ENCODE measurements at places on chromosomes 2 and 18.

DNA sequence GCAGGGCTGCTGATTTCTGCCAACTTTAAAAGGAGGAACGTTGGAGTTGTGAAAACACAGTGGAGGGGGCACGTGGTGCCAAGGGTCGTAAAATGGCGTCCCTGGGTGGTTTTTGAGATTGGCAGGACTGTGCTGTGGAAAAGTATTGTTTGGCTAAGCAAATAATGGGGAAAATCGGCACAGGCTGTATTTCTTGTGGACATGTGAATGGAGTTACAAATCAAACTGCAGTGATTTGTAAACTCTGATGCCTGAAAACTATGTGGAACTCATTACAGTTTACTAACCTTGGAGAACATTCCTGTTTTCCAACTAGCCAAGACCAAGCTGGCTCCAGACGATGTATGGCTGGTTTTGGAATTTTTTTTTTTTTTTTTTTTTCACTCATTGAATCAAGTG, 68.7 kb downstream of the KCTD1 start:
- DNase-seq: no peak

DNA sequence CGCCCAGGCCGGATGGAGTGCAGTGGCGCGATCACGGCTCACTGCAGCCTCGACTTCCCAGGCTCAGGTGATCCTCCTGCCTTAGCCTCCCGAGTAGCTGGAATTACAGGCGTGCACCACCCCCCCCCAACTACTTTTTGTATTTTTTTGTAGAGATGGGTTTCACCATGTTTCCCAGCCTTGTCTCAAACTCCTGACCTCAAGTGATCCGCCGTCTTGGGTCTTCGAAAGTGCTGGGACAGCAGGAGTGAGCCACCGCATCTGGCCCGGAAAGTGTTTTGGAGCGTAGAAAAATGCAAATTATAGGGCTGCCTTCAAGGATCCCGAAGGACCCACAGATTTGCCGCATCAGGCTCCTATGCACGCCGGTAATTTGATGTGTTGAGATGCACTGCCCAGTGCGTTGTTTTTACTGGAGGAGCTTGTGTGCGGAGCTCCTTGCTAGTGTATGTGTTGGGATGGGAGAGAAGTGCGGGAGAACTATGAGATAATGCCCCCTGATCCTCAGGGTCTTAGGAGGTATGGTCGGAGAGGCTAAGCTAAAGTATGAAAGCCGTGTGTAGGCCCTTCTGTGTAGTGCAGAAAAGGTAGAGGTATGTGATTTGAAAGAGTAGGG, 1.2 kb upstream of the CLASP1 start:
- DNase-seq: no peak

DNA sequence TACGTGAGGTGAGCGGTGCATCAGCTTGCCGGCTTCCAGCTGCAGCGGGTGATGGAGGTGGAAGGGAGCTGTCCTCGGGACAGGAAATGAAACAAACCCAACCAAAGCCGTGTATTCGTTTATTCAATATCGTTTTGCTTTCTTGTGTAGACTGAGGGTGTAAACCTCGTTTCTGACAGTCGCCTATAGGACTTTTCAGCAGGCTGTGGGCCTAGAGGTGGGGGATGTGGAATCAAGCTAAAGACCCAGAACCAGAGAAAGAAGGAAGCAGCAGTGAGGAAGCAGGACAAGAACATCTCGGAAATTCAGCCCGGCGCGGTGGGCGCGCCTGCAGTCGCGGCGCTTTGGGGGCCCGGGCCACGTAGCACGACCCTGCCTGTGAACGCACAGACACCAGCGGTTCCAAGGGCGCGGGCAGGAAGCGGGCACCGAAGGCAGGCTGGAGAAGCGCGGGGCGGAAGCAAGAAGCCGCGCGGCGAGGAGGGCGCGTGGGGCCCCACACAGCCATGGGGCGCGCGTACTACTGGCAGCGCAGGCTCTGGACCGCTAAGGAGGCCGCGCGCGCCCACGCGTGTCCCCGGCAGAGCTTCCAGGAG, 755 bp upstream of the ATP9B start:
- DNase-seq: no peak

GRCh38 chr2:240170354-240170735, 29.9 kb upstream of the OTOS start:
- no peak for DNase-seq

DNA sequence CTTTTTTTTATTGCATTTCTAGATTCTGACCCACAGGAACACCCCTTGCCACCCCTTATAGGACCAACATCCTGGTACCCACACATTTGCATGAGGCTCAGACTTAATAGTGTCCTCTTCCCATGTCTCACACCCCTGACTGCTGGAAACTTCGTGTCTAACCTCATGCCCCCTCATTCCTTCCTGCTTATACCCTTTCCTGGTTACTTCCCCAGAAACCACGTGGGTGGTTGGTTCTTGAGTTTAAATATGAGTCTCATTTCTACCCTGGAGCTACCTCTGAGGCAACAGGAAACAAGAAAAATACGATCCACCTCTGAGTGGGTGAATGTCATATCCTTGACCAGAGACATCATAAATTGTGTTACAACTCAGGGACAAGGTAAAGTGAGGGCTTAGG, 1.6 kb downstream of the TNP1 start:
- no peak for DNase-seq

DNA sequence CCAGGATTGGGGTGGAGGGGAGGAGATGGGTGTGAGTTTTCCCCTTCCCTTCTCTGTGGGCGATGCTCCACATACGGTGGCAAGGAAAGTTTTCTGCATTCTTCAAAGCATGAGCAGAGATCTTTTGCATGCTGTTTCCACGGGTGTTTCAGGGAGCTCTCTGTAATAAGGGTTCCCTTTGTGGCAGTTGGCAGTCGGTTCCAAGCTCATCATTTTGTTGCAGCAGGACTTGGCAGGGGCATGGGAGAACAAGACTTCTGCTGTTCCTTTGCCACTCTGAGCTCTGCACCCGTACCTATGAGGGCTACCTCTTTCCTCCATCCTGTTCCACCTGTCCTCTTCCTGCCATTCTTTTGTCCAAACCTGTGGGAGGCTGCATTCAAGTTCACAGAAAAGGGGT, 71.3 kb upstream of the SPRED2 start:
- DNase-seq: no peak

GRCh38 chr2:175874291-175874690, 127.8 kb downstream of the LNPK start:
- no peak for DNase-seq

GRCh38 chr18:67973916-67974315, 457.4 kb upstream of the DSEL start:
- DNase-seq: no peak

- DNase-seq: no peak
Observed at GRCh38 chr2:150133623-150134022, 353.8 kb downstream of the RND3 start.

GRCh38 chr18:67074309-67074708, 442.2 kb downstream of the DSEL start:
- DNase-seq: no peak

GRCh38 chr2:220120041-220120440, 492.6 kb downstream of the SLC4A3 start:
- DNase-seq: no peak

DNA sequence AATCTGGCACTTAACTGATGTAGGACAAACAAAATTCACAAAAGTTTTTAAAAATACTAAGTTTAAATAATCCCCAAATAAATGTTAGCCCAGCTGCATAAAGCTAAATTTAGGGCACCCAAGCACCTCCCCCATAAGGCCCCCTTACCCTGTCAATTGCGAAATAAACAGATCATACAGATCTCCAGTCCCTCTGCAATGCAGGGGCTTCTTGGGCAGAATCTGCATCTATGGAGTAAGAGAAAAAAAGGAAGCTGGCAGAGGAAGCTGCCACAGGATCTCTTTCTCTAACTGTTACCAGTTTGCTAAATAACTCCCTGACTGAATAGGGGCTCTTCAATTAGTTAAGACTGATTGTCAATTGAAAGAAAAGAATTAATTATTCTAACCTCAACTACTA, 117.7 kb downstream of the MEMO1 start:
- no peak for DNase-seq

DNA sequence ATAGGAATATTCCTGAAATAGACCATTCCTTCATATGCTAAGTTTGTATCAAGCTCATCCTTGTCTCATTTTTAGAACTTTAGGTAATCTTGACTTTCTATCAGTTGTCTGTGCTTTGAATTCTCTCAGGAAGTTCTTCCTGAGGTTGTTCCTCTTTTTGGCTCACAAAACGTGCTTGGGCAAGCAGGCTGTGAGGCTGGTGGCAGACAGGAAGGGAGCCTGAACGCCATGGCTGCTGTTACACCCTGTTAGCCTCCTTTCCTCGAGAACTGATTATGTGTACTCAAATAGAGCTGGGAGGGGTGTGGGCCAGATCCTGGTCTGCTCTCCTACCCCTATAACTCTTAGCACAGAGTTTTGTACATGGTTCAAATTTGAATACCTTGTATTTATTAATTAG, 136.4 kb upstream of the CELF4 start:
- no peak for DNase-seq

- no peak for DNase-seq
Observed at GRCh38 chr2:584863-585823, 92.1 kb downstream of the TMEM18 start.

GRCh38 chr2:636641-637405, 40.4 kb downstream of the TMEM18 start:
- DNase-seq: peak; percentile 35

DNA sequence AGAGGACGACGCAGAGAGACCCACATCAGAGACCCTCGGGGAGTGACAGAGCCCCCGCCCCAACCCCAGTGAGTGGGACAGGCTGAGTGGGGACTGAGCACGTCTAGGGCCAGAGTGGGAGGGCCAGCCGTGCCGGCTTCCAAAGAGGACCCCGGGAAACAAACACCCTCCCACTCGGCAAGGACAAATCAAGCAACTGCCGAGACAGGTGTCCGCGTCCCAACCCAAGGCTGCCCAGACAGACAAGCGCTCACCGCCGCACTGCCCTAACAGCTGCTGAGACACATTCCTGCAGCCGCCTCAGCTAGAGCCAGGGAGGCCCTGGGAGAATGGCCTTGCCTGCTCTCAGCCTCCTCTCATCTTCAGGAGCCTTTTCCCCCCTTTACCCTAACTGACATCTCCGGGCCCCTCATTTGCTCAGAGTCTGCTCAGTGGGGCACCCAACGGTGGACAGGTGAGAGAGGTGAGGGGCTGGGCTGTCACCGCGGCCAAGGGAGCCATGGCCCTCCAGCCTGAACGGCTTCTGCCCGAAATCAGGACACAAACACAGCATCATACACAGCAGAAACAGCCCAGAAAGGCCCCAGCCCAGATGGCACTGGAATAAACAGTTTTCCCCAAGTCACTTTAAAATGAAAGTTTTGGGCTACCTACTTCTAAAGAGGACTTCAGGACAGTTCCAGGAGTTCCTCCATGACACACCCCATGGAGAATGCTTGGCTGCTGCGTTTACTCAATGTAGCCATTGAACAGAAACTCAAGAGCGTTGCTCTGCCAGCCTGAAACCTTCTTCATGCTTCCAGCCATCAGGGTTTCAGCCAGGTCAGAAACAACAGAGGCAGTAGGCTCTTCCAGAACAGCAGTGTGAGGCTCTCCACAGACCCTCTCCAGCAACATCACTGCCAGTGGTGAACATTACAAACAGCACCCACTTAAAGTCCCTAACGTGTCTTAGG, 23.6 kb downstream of the SLC66A2 start:
- no peak for DNase-seq

DNA sequence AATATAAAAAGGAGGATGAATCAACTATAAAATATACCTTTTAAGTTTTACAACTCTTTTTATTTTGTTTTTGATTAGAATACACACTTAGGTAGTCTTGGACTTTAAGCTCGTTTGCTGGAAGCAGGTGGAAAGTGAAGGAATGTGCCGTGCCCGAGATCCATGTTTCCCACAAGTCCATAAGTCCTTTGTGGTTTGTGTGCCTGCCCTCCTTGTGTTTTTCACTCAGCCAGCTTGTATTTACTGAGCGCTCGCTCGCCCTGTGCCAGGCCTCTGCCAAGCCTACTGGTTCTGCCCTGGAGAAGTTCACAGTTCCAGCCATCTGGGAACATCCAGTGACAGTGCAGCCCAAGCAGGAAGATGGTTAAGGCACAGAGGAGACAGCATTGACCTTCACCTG, 142.6 kb downstream of the MGAT5 start:
- no peak for DNase-seq

DNA sequence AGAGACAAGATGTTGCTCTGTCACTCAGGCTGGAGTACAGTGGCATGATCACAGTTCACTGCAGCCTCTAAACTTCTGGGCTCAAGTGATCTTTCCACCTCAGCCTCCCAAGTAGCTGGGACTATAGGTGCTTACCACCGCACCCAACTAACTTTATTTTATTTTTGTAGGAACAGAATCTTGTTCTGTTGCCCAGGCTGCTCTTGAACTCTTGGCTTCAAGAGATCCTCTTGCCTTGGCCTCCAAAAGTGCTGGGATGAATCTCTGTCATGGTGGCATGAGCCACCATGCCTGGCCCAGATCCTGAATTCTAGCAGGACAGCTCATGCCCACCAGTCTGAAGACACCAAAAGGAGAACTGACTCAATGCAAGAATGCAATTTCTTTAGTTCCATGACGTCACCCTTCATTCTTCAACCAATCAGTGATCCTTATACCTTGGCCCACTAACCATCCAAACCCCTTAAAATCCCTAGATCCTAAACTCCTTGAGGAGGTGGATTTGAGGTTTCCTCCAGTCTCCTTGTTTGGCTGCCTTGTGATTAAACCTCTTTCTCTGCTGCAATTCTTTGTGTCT, 25.6 kb upstream of the CXXC1 start:
- DNase-seq: no peak

GRCh38 chr2:60000686-60001085, 552.8 kb downstream of the BCL11A start:
- DNase-seq: no peak

GRCh38 chr2:28158791-28159190, 233.9 kb upstream of the FOSL2 start:
- no peak for DNase-seq

DNA sequence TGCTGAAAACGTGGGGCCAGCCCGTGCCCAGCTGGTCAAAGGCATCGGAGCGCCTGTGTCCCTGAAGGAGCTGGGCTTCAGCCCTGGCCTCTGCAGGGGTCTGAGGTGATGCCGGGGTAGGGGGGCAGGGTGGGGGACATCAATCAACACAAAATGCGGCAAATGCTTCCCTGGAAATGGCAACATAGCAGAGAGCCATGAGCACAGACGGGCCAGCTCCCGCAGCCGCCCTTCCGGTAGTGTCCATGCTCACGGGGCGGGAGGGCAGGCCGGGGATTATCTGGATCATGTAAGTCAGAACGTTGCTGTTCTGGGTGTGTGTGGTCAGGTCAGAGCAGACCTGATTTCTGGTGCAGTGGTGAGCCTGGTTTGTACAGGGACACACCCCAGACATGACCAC, 56.5 kb upstream of the TWIST2 start:
- DNase-seq: no peak

GRCh38 chr2:185074156-185074555, 475.8 kb downstream of the ZNF804A start:
- no peak for DNase-seq

GRCh38 chr2:118089139-118089800, 999 bp downstream of the INSIG2 start:
- no peak for DNase-seq

DNA sequence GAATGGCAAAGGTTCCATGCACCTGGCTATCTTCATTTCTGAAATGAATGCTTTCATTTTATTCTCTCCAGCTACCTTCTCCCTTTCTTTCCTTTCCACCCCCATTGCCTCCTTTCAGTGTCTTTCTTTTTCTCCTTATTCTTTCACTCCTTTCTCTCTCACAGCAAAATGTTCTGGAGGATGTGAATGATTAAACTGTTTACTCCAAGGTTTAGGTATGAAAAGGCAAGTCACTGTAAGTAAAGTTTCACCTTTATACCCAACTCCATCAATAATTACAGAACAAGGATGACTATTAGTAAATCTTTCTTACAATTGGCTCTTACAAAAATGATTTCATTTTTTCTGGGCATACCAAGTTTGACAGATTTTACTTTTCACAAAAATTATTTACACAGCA, 4.3 kb downstream of the PAX8 start:
- DNase-seq: no peak

Data from GM19239 (cell line).